Upper lobe of left lung (tissue), 6 donors: ENCODE measurements at places on chromosomes 7 and 10.

GRCh38 chr7:5691606-5692005 is 89.9 kb downstream of the RNF216 start:
- no peak for DNase-seq

GRCh38 chr10:71880425-71881306 is 29.6 kb upstream of the PSAP start:
- DNase-seq: no peak

- no peak for DNase-seq
Measured at GRCh38 chr10:96789571-96790108, 42.5 kb upstream of the LCOR start.

GRCh38 chr10:14153570-14154055 is 177.1 kb downstream of the FRMD4A start:
- DNase-seq: peak; percentile 9

- peak; percentile 56 for DNase-seq
Measured at GRCh38 chr7:2468227-2468626, 8.0 kb downstream of the GRIFIN start.

DNA sequence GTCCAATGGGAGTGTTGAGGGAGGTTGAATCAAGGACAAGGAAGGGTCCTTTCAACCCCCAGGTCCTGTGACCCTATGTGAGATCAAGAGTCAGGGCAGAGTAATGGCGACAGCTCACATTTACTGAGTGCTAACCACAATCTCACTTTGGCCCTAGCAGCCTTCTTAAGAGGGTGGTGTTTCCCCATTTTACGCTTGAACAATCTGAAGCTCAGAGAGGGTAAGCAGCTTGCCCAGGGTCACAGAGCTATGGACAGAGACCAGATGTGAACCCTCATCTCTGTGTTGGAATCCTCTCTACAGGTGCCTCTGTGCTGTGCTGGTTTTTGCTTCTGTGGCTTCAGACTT is 102.0 kb downstream of the GRK5 start:
- no peak for DNase-seq

DNA sequence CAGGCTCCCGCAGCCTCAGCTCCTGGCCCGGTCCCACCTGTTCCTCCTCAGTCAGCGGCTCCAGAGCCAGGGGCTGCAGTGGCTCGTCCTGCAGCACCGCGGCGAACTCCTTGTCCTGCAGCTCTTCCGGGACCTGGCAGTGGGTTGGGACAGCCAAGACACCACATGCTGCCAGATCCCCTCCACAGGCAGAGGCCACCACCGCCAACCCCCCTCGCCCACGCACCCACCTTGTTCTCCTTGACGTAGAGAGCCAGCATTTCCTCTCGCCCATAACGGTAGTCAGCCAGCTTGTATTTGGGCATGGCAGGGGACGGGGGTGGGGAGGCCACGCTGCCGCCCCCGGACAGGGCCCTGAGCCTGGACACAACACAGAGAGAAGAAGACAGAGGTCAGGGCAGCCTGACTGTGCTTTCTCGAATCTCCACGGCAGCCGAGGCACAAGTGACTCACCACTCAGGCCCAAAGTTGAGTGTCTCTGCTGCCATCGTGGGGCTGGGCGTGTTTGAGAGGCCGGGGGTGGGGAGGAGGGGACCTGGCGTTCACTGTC is 6.2 kb downstream of the GIGYF1 start:
- no peak for DNase-seq

DNA sequence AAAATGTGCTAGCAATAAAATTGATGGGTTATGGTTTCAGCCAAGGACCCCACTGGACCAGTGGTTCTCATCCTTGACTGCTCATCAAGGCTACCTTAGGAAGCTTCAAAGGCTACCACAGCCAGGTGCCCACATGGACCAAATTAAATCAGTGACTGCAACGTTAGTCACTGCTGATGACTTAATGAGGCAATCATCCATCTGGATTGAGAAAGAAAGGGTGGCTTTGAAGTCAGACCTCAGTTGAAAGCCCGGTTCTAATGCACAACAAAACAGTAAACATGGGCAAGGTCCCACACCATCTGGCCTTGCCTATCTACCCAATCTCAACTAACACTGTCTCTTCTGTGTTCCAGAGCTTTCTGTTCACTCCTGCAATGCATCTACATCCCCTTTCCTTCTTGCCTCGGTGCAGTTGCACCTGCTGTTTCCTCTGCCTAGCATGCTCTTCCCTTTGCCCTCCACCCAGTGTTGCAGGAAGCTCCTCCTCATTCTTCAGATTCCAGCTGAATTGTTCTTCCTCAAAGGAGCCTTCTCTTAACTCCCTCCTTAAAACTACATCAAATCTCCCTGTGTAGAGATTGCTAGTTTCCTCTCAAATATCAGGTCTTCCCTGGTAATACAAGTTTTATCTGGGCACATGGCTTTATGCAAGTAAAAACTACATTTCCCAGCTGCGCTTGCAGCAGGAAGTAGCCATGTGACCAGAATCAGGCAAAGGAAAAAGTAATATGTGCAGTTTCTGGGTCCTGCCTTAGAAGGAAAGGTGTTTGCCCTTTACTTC is 10.3 kb upstream of the KCNK18 start:
- no peak for DNase-seq

DNA sequence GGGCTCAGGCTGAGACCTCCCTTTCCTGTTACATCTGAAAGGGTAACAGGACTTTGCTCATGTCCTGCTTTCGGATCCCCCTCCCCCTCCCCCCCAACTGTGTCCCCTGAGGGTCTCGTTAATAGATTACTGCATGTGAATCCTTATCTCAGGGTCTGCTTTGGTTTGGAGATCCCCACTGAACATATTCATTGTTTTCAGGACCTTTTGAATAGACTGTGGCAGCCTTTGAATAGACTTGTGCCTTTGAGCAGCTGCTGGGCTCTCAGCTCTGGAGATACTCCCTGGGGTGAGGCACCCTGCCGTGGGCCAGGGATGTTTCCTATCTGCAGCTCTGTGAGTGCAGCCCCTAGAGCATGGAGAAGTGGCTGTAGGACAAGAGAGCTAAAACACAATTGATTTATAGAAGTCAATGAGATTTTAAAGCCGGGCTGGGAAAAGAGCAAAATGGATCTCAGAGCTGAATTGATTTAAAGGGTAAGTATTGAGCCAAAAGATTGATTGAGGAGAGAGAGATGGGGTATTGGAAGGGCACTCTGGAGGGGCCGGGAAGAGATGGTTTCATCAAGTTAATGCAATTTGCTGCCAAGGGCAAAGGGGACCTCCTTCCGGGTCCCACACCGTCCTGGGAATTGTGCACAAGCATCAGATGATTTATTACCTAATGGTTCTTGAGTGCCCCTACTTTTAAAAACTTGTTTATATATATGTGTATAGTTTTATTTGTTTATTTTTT is 9.9 kb downstream of the ARHGAP22 start:
- DNase-seq: no peak

GRCh38 chr10:49303711-49304110 is 4.7 kb downstream of the C10orf71 start:
- DNase-seq: no peak

- DNase-seq: no peak
Measured at GRCh38 chr7:72345208-72345727, 66.9 kb downstream of the CALN1 start.

DNA sequence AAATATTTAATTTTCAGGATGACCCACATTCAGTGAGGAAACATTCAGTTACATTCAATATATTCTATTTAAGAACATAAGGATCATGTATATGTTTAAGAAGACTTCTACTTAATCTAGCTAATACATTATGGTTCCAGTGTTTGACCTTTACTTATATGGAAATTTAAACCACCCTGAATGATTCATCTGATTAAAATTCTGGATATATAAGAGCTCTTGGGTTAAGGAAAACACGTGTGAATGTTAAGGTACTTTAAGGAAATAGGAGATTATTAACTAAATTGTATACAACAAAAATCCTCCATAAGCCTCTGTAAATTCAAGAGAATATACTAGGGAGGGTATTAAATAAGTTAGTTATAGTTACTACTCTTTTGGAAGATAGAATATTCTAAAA is 40.9 kb downstream of the HDAC9 start:
- no peak for DNase-seq

DNA sequence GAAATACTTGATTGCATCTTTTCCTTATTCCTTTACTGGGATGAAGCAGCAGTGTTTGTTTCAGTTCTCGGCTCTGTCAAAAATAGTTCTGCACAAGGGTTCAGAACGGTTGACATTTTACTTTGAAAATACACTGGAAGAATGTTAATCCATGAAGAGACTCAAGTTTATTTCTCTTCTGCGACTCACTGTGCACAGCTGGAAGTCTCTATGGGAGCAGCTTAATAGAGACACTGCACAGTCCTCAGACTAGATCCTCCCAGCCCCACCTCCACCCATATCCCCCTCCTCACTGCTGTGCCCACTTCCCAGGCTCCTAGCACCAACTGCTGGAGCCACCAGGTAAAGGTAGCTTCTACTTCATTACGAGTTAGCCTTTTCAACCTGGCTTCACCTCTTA is 517.8 kb downstream of the GRID1 start:
- DNase-seq: no peak

GRCh38 chr7:89232-90019 is 102.9 kb upstream of the FAM20C start:
- DNase-seq: peak; percentile 69

- no peak for DNase-seq
Measured at GRCh38 chr10:4353964-4354363, 472.0 kb upstream of the AKR1E2 start.

GRCh38 chr7:138257459-138258196 is 181.4 kb downstream of the AKR1D1 start:
- no peak for DNase-seq

DNA sequence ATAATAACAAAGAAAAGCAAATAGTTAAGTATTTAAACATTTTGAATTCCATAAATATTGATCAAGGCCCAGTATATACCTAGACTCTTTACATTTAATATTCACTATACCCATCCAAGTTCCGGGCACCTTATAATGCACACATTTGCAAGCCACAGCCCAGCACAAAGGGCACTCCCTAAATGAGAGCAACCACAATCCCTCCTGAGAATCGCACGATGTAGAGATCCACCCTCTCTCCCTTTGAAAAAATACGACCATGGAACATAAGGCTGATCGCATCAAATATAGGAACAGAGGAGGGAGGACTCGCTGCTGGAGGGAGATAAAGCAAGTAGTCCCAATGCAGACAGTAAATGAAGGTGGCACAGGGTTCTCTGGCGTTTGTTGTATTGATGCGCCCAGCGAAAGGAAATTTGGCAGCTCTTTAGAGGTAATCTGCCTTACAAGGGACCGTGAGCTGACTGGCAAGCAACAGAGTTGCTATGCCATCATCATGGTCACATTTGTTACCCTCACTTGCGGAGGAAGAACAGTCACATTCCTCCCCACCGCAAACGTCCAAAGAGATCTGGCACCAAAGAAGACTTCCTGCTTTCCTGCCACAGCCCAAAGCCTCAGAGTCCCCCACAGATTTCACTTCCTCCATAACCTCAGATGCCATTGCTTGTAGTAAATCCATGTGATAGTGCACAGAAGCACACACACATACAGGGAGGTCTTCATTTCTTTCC is 16.1 kb upstream of the TAS2R40 start:
- peak; percentile 60 for DNase-seq

DNA sequence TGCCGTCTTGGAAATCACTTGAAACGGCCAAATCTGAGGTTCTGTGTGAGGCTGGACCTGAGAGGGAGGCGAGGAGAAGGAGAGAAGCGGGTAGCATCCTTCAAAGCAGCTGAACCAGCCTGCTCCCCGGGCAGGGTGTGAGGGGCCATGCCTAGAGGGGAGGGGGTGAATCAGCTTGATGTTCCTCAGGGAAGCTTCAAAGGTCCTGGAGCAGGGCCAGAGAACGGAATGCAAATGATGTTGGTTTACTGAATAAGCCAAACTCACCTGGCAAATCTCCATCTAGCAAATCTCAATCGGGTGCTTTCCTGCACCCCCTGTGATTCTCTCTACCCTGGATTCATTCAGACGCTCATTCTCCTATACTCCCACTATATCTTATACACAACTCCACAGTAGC is 226.9 kb downstream of the WDR11 start:
- DNase-seq: no peak

GRCh38 chr10:111277661-111278060 is 200.8 kb downstream of the ADRA2A start:
- DNase-seq: no peak

- no peak for DNase-seq
Measured at GRCh38 chr10:1739751-1740150, 2.4 kb upstream of the ADARB2 start.

DNA sequence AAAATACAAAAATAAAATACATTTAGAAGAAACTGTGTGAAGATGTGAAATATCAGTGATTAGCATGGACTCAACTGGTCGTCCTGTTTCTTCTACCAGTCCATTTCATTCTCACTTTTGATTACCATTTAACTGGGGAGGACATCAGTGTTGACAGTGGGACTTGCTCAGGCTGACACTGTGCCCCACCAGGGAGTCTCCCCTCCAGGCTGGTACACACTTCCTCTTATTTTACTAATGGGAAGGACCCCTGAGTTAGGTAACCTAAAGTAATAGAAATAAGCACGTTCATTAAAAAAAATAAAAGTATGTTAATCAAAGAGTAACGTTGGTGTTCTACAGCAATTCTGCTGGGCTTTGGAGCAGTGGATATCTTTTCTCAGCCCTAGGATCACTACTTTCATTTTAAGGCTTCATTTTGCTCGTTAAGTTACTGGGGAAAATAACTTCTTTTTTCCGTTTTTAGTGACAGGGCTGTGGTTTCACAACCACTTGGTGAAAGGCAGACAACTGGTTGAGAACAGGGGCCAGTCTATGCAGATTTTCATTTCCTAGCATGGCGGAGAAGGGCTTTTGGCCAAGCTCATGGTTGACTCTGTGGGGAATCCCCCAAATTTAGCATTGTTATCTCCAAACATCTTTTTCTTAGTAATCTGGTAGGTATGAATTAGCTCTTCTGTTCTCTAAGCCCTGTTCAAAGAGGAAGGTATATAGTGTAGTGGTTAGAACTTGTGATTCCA is 2.1 kb downstream of the SNX10 start:
- no peak for DNase-seq

DNA sequence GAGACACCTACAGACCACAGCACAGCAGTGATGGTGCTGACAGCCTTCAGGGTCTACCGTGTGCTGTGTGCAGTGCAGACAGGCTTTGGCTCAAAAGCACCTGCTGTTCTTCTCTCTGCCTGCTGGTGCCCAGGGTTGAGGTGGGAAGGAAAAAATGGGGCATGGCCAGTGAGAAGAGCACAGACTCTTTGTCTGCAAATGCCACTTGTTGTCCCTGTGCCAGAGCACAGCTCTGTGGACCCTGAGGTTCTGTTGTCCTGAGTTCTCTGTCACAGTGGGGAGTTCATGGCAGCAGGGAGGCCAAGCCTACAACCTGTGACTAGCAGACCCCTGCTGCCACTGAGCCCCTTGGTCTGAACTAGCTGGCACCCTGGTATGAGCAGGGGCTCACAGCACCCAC is 376.7 kb downstream of the GLRX3 start:
- DNase-seq: no peak

GRCh38 chr10:12350925-12351324 is 1.6 kb downstream of the CAMK1D start:
- DNase-seq: no peak

DNA sequence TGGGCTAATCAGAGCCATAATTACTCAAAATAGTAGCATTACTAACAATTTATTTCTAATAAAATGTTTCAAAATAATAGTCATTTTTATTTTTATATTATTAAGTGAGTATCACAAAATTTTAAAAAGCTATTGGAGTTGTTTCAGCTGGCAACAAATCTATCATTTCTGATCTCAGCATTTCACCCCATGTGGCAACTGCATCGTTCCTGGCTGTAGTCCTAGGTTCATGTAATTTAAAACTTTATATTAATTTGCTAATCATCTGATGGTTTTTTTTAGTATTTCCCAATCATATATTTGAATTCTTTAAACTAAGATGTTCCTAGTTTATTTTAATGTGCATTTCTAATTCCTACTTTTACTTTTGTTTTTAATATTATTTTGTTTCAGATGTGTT is 293.0 kb upstream of the AKR1E2 start:
- no peak for DNase-seq

- DNase-seq: peak; percentile 44
Measured at GRCh38 chr10:44747593-44748172, 163.5 kb upstream of the TMEM72 start.
